Stimulated activated CD8-positive, alpha-beta memory T cell treated with anti-CD3 and anti-CD28 coated beads, Interleukin-7, amount 100 ng/mL, for 24 hours (primary cell): ENCODE measurements at places on chromosomes 6 and 20.

GRCh38 chr20:61191096-61191495 lies 61.0 kb upstream of the CDH4 start:
- no peak for DNase-seq

GRCh38 chr6:128493877-128494276 lies 26.5 kb downstream of the PTPRK start:
- no peak for DNase-seq

GRCh38 chr6:160349020-160349441 lies 853 bp downstream of the SLC22A3 start:
- no peak for DNase-seq

DNA sequence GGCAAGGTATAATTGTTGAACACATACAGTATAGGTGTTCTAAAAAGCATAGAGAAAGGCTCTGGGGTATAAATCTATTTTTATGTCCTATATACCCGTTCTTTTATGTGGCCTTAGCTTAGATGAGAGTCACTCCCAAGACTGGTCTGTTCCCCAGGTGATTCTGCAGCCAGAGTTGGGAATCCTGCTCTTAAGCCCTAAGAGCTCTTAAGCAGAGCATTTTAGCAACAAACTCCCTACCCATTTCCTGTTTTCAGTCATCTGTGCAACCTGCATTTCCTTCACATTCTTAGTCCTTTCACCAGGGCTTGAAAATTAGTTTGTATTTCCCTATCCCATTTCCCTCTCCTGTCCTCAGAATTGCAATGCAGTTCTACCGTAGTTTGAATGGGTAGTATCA lies 166.1 kb downstream of the HS3ST5 start:
- DNase-seq: no peak

DNA sequence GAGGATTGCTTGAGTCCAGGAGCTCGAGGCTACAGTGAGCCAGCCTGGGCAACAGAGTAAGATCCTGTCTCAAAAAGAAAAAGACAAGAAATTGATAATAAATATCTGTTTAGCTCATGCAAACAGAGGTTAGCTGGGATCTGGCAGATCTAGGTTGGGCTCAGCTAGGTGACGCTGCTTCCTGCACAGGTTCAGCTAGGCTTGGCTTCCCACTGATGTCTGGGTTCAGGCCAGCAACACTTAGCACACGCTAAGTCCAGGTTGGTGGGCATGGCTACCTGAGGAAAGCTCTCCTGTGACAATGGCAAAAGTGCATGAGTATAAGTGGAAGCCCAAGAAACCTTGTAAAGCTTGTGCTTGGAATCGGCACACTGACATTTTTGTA lies 48.7 kb downstream of the RIN2 start:
- no peak for DNase-seq

DNA sequence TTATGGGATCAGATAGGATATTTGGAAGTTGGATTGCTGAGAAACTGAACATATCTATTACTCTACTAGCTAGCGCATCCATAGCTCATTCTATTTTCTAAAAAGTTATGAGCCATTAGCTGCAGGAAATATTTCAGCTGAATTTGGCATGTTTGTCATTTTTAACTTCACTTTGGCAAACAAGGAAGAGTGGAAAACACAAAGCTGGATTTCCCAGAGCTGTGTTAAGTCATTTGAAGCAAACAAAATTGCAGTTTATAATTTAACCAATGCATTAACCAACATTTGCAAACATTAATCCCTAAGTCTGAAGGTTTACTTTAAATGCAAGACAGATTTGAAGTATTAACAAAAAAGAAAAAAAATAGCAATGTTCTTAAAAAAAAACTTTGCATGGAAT lies 1.2 kb downstream of the ALDH8A1 start:
- DNase-seq: no peak

DNA sequence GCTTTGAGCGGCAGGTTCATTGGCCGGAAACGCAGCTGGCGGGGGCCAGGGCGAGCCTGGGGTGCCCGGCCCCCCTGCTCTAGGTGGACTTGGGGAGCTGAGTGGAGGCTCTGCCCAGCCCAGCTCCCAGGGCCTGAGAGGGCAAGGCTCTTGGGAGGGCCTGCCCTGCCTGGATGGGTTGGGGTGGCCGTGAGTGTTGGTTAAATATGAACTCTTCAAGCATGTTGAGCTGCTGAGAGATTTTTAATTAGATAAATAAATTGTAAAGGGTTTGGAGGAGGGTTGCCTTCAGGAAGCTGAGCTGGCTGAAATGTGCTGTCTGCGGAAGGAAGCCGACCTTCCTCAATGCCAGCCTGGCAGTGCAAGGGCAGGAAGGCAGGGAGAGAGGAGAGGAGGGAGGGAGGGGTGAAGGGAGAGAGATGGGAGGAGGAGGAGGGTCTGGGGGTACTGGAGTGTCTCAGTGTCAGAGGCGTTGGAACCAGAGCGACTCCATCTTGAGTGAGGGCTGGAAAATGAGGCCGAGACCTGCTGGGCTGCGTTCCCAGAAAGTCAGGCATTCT lies 39.4 kb upstream of the PMEPA1 start:
- DNase-seq: no peak

GRCh38 chr20:47146686-47147085 lies 209.8 kb downstream of the ZMYND8 start:
- no peak for DNase-seq

- no peak for DNase-seq
These were observed 237.1 kb downstream of the SMOC2 start for GRCh38 chr6:168678077-168678476.

GRCh38 chr6:53310771-53311585 lies 37.8 kb downstream of the ELOVL5 start:
- no peak for DNase-seq

- DNase-seq: no peak
These were observed 746.0 kb upstream of the ADGRB3 start for GRCh38 chr6:67888886-67889681.

DNA sequence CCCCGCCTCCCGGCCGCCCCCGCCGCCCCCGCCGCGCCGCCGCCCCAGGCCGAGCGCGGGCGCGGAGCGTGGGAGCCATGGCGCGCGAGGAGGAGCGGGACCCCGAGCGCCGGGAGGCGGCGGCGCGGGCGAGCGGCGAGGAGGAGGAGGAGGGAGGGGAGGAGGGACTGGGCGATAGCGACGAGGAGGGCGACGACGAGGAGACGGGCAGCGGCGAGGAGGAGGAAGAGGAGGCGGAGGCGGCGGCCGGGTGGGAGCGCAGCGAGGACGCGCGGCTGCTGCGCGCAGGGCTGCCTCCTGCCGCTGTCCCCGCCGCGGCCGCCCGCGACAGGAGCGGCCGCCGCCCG lies at the start of gene SLC24A3:
SLC24A3 (plus strand) TSS at position 174 of the 347 bp plus-strand sequence.
- DNase-seq: no peak

GRCh38 chr6:135449246-135449645 lies 48.3 kb downstream of the AHI1 start:
- no peak for DNase-seq

DNA sequence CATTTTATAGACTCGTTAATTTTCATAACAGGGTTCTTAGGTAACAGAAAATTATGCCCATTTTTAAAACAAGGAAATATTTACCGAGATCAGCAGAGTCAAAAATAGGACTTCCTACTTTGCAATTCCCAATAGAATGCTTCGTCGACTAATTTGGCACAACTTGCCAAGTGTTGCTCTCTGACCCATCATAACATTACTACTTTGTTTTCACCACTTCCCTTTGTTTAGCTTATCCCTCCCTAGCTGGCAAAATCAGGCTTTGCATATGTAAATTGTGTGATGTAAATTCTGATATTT lies 914 bp upstream of the RANBP9 start:
- DNase-seq: no peak

DNA sequence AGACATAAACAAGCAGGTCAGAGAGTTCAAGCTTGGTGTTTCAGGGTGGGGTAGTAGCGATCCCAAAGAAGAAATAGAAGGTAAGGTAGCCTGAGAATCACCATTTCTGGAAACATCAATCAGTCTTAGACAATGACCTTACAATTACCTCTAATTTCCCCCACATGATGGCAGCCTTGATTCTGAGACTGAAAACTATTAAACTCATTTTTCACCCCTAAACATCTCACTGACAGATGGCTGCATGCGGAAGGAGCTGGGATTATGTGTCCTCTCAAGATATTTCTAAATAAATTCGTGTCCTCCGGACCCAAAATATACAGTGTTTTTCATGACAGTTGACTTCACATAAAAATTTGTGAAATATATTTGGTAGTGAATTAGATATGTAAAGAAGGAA lies 61.0 kb downstream of the KIF6 start:
- no peak for DNase-seq

DNA sequence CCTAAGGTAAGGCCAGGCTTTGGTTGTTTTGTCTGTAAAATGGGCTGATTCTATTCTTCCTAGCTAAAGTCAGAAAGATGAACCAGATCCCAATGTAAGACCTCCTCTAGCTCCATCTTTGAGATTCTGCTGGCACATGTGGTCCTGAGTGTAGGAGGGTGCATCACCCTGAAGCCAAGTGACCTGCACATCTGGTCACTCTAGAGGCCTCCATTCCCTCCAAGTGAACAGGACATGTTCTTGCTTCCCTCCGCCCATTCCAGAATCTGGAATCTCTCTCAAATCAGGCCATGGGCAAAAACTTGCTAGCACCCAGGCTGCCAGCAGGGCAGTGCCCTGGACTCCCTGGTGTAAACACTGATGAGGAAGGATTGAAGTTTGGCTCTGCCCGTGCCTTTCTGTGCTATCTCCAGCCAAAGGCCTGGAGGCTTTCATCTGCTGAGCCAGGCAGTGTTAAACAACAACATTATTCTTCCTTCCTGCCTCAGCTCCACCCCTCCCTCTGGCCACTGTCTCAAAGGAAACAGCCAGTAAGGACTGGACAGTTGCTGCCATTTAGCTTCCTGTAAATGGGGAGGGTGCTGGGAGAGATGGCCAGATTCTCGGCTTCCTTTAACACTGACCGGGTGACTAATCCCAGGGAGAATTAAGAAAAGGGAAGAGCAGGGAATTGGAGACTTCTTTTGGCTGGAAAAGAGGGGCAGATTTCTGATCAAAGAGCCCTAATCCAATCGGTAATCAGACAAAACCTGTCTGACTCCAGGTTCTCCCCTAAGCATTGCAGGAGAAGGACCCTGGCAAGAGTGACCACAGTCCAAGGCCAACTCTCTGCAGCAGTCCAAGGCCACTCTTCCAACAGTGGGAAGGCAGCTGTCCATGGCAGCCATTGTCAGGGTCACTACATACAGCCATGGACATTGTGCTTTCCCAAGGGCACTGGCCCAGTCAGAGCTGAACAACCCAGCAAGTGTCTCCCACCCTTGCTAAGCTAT lies 19.5 kb upstream of the ADGRF1 start:
- no peak for DNase-seq

DNA sequence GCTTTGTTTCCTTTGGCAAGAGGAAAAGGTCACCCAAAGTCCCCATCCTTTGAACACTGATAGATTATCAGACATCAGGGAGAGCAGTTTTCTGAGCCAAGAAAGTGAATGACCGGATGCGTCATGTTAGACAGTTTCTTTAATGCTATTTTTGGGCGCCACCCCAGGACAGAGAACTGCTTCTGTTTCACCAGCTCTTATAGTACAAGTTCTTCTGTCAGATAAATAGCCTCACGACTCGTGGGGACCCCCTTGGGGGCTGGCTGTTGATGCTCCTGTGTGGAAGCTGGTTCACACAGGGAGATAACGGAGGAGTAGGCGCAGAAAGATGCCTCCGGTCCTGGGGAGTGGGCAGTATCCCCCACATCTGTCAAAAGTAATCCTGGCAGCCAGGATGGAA lies 54.6 kb downstream of the NPEPL1 start:
- DNase-seq: no peak

GRCh38 chr6:111808493-111808892 lies 64.8 kb downstream of the FYN start:
- no peak for DNase-seq

DNA sequence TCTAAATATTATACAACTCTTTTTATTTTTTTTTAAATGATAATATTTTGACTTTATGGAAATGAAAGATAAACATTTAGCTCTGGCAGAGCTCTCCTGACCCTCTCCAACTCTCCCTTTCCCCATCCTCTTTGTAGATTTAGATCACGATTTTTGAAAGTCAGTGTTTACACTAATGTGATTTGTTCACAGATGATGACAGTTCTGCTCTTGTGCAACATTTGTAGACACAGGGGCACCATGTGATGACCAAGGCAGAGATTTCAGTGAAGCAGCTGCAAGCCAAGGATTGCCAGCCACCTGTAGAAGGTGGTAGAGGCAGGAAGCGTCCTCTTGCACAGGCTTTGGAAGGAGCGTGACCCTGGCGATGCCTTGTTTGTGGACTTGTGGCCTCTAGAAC lies 483.2 kb downstream of the QKI start:
- DNase-seq: no peak

GRCh38 chr6:124064317-124065113 lies 260.9 kb downstream of the NKAIN2 start:
- DNase-seq: no peak

GRCh38 chr20:19336631-19337030 lies 124.2 kb downstream of the SLC24A3 start:
- DNase-seq: no peak

DNA sequence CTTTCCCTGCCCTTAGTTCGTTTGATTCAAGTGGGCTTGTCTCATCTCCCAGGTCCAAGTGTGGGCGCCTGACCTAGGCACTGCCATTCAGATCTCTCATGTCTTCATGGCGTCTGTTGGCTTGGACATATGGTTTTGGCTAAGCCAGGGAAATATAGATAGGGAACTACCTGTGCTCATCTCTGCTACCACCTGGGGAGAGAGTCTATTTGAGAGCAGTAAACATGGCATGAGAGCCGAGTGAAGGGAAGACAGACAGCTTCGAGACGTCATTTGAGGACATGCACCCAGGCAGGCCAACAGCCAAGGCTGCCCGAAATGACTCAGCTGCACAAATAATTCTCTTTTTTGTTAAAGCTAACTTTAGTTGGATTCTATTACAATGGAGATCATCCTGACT lies 370.7 kb upstream of the AGPAT4 start:
- DNase-seq: no peak

DNA sequence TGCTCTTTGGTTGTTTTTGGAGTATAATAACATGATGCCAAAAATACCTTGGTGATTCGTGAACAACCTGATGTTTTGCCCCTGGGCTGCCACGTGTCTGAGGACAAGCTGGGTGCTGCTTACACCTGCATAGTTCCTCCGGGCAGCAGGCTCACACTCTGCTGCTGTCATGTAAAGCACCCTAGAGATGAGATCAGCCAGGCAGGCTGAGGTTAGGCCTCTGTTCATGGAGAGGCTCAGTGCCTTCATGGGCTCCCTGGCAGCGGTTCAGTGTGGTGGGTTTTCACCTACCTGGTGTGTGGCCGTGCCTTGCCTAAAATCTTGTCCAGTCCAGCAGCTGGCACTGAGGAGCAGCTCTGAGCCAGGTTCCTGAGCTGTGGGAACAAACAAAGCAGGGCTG lies 60.1 kb upstream of the TAGAP start:
- no peak for DNase-seq

GRCh38 chr6:36954262-36954931 lies at the start of gene PI16:
Gene PI16, plus strand, starts transcription at chr6:36954738. Its CDS starts 23 bp downstream, at chr6:36954761.
- DNase-seq: no peak

- DNase-seq: no peak
These were observed 474 bp downstream of the RBM38 start for GRCh38 chr20:57391439-57392301.

GRCh38 chr6:158825038-158825950 lies 6.1 kb upstream of the EZR start:
- DNase-seq: no peak
